ENCODE measurements at places on chromosomes 6 and 20. TPM values are rescaled to one million over a fixed set of nuclear protein-coding genes. Genes with fewer than 3 reads are reported as not detected.

DNA sequence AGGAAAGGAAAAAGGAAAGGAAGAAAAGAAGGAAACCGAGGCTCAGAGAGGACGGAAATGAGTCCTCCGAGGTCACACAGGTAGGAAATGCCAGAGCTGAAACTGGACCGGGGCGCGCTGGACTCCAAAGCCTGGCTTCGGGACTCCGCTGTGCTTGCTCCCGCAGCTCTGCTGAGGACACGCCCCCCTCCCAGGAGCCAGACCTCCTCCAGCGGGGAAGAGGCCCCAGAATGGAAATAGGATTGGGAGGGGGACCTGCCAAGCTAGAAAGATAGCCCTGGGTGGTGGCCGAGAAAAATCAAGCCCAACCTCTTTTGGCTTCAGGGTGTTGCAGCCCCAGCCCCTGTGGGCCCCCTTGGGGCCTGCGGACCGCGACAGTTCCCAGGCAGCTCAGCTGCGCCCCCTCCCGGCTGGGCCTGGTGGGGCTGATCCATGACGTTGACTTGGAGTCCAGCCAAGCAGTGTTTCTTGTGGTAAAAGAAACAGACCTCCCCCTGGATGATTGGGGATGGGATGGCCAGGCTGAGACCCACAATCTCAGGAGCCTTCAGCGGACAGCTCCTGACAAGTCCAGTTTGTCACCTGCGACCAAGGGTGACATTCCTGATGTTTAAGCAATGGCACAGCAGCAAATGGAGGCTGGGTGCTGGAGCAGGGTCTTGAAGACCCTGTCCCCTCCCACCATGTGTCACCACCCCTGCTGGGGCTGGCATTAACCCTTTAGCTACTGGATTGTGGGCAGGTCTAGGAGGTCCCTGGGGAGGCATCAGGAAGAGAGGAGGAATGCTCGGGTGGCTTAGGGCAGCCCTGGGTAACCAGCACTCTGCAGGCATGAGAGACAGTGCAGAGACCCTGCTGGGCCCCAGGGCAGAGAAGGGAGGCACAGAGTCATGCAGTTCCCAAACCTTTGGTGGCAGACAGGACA, 55.4 kb downstream of the RIPOR3 start:
- peak; percentile 75 for DNase-seq

MYO6 gene
- 6.1 TPM for total RNA-seq

- no peak for DNase-seq
These were observed 185.5 kb upstream of the ECI2 start for GRCh38 chr6:4320860-4321259.

DNA sequence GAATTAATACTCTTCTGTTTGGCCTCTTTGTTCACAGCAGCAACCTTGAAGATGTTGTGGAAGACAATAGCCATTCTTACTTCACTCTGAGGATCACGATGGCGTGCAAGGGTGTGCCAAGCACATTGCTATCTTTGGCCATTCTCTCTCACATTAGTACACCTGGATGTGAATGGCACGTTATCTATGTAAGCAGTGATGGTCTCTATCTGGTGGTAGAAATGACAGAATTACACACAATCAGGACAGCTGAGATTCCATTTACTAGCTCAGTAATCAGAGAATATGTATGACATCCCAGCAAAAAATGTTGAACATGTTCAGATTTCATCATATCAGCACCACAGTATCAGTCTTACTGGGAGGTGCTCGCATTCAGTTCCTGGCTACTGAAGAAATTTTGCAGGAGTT, 116.2 kb downstream of the LCA5 start:
- DNase-seq, result no peak

GRCh38 chr6:67285770-67286495, 1349.1 kb upstream of the ADGRB3 start:
- no peak for DNase-seq

DNA sequence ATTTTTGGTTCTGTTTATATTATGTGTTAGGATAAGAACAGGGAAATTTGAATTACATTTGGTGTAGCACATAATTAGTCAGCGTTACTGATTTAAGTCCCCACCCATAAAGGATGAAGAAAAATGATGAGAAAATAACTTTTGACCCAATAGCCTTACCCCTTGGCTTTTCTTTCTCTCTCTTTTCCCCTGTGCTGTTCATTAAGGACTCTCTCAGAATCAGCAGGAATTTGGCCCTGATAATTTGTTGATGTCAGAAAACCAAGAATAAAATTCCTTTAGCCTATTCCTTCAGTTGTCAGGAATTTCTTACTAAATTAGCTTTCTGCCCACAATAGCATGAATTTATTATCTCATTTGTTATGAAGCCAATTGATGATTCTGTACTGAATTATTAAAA, 18.5 kb downstream of the PLCB1 start:
- DNase-seq, result no peak

DNA sequence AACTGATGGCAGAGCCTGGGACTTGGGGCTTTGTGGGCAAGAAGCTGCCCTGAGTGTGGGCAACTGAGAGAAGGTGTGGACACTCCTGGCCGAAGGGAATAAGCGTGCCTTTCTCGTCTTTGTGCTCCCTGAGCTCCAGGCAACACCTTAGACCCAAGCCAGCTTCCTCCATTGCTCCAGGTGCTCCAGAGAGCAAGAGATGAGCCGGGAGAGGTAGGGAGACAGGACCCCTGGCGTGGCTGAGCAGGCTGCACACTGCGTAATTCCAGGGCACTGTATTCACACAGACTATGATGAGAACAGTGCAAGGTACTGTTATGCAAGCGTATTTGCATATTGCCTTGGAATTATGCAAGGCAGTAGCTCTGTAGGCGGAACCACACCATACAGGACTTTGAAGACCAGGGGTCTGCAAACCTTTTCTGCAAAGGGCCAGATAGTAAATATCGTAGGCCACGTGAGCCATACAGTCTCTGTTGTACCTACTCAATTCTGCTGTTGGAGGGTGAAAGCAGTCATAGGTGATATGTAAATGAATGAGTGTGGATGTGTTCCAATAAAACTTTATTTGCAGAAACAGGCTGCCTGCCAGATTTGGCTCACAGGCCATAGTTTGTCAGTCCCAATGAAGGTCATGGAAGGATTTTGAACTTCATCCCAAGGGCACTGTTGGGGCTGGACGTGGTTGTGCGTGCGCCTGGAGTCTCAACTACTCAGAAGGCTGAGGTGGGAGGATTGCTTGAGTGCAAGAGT, 42.1 kb upstream of the FAM83D start:
- DNase-seq, result no peak

DNA sequence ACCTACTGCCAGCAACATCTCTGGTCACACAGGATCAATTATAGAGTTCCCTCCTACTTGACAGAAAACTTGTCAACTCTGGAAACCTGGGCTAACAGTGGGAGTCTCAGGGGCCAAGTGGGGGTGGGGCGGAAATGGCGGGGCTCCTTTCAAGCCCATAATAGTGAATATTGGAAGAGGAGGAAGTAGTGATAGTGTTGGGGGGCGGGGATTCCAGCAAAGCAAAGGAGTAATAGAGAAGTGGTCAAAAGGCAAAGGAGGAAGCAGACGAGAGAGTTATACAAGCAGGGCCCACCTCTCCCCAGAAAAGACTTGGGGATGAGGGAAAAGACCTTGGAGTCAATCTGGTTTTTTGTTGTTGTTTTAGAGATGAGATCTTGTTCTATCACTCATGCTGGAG, 2.1 kb downstream of the DEF6 start:
- DNase-seq, result peak; percentile 44

GRCh38 chr20:32664678-32665159, 9.0 kb downstream of the C20orf203 start:
- no peak for DNase-seq

DNA sequence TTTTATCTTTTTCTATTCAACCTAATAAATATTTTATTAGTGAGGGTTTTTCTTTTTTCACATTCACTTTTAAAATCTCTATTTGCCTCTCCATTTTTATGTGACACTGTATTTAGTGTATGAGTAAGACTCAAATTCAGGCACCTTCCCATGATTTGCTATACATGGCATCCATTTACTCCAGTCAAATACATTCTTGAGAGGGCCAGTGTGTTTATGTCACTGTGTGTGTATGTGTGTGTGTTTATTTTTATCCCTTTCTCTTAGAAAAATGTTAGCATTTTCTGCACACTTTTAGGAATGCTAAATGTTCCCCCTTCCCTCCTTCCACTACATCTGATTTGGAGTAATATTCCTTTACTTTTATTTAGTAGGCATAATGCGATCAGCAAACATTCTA, 290.0 kb downstream of the PACRG start:
- DNase-seq, result no peak

DNA sequence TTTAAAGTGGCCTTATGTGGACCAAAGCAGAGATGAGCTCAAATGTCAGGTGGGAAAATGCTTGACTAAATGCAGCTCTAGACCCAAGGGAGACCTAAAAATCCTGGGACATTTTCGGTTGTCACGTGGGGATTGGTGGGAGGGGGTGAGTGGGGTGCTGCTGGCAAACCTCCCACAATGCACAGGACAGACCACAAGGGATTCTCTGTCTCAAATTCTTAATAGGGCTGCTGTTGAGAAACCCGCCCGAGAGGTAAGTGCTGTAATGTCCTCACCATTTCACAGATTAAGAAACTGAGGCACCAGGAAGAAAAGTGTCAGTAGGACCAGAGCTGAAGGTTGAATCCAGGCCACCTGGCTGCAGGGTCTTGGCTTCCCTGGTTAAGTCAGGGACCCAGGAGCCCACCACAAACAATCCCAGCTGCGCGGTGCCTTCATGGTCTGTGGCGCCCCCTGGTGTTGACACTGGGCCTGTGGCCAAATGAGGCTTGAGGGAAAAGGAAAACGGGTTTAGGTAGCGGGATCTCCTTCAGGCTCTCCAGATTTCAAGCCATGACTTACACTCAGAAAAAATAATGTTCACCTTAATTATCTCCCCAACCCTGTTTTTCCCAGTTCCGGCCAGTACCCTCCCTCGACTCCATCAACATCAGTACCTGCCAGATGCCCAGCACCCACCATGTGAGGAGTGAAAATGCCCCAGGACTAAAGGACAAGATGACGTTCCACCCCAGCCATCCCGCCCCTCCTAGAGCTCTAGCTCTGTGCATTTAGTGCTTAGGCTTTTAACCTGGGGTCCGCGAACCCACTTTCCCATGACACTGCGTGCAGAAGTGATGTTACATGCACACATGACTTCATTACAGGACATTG, 7.2 kb downstream of the HLA-G start:
- DNase-seq, result peak; percentile 65

- no peak for DNase-seq
These were observed 100.1 kb downstream of the SGK1 start for GRCh38 chr6:134217798-134218140.

DNA sequence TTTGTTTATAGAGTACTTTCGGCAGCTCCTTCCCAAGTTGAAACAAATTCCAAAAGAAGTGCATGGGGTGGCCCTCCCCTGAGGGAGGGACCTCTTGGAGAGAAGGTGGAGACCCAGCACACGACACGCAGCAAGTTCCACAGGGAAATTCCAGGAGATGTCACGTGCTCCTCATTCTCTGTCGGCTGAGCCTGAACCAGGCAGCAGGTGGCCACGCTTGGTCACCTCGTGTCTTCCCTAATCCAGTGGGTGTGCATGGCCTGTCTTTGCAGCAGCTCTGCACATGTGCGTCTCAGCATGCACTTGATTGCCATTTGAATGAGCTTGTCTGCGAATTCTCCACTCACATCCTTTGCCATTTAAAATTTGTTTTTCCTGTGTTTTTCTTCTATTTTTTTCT, 357.4 kb downstream of the CDH4 start:
- DNase-seq, result no peak

GRCh38 chr20:36093025-36093803, 61.3 kb upstream of the EPB41L1 start:
- DNase-seq, result peak; percentile 49

KCNK5 gene
- 16.5 TPM for total RNA-seq

DNA sequence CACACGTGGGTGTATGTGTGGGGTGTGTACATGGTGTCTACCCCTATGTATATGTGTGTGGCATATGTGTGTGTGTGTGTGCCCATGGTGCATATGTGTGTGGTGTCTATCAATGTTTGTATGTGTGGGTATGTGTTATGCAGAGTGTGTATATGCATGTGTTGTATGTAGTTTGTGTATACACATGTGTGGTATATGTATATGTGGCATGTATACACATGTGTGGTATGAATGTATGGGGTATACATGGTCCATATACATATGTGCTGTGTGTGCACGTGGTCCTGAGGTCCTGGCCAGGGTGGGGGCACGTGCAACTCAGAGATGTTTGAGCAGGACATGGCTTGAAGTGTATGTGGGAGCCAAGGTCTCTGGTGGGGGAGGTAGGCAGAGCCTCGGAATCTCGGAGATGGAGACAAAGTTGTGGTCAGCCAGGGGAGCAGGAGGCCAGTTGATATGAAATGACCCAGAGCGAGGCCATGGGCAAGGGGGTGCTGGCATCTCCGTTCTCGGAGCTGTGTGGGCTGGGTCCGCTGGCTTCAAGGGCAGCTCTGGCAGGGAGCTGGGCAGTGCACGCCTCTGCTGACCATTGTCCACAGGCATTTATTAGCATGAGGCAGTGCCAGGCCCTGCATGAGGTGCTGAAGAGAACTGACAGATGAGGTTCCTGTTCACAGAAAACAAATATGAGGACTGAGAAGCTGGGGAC, 276.2 kb upstream of the CHD6 start:
- DNase-seq, result no peak

- no peak for DNase-seq
These were observed 88.4 kb downstream of the OLIG3 start for GRCh38 chr6:137405806-137406205.

GRCh38 chr20:48523191-48523995, 304.4 kb downstream of the PREX1 start:
- no peak for DNase-seq

GRCh38 chr6:33978412-33979150, 167.3 kb downstream of the GRM4 start:
- DNase-seq, result peak; percentile 1

DNA sequence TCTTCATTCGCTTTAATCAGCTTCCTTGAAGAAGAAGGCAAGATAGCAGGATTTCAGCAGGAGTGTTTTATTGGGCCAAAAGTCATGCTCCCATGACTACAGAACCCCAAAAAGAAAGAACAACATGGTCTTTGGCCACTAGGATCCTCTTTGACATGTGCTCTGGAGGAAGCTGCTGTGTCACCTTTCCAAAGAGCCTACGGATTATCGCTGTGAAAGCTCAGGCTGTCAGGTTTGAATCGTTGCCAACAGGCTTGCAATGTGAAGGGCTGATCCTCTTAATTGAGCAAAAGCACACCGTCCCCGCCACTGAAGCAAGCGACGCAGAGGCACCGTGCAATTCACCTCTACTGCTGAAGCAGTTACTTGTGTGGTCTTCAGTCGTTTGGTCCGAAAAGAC, 29.0 kb downstream of the MYLIP start:
- no peak for DNase-seq

DNA sequence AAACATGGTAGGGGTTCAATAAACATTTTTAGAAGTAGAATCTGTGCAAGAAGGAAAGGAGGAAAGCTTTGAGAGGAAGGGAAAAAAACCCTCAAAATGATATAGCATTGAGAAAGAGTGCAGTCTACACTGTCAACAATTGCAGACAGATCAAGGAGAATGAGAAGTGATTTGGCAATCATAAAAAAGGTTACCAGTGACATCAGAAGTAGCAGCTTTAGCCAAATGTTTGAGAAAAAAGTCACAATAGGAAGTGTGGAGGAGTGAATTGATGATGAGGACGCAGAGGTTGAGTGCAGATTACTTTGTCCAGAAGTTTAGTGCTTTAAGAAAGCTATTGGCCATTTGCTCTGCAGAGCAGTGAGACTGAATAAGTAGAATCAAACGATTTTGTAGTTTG, 155.0 kb downstream of the GJA1 start:
- DNase-seq, result no peak

GABRR1 gene
- not detected for total RNA-seq

SLC4A11 gene
- total RNA-seq, result 1.1 TPM

TFEB gene
- 11.7 TPM for total RNA-seq

GRCh38 chr6:162315291-162315690, 412.3 kb downstream of the PRKN start:
- DNase-seq, result no peak
